ENCODE measurements at places on chromosomes 4 and X.

DNA sequence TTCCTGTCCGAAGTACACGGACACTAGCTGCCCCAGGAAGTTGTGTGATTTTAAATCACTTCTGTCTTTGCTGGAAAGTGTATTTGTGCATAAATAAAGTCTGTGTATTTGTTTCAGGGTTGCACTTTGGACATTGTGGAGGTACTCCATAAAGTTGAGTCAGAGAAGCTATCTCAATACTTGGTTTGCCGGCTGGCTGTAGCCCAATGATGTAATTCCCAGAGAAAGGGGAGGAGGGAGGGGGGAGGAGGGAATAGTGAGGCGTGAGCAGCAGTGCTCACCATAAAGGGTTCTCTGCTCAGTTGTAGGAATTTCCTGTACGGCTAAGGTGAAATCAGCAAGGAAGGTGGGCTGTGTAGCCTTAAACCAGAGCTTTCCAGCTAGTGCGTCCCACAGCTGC lies 7.5 kb downstream of the APEX2 start:
- DNase-seq: no peak

DNA sequence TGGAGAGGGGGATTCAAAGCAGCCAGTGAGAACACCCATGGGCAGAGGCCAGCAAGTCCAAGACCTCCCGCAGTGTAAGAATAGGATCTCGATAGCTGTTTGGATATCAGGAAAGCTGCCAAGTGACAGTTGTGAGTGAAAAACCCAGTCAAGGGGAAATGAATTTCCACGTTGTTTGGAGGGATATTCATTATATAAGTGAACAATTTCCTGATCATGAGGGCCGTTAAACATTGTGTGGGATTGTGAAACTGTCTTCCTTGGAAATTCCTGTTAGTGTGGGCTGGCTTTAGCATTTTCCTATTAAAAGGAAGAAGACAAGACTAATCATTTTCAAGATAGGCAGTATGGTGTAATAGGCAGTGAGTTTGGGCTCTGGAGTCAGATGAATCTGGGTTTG lies 15.0 kb downstream of the CLDN2 start:
- DNase-seq: no peak

GRCh38 chr4:170940043-170940724 lies 850.4 kb upstream of the AADAT start:
- DNase-seq: no peak

DNA sequence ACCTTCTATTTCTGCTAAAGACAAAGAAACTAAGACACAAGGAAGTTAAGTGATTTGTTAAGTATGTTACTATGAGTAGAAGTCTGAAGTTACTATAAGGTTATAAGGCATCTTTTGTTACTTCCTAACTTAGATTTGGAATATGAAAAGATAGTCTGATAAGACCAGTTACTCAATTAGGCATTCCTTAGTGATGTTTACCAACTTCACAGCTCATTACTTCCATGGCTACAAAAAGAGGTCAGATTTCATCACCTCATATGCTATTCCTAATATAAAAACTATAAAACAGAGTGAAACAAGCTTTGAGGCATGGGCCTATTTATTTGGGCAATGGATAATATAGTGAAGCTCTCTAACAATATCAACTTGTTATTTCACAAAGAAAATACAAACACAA lies 143.1 kb downstream of the TBCK start:
- DNase-seq: no peak
